ENCODE measurements at places on chromosomes 11 and 22. TPM values are rescaled to one million over a fixed set of nuclear protein-coding genes. Genes with fewer than 3 reads are reported as not detected.
A peak's percentile ranks its signal among the peaks of the same experiment; 100 is the strongest.

DNA sequence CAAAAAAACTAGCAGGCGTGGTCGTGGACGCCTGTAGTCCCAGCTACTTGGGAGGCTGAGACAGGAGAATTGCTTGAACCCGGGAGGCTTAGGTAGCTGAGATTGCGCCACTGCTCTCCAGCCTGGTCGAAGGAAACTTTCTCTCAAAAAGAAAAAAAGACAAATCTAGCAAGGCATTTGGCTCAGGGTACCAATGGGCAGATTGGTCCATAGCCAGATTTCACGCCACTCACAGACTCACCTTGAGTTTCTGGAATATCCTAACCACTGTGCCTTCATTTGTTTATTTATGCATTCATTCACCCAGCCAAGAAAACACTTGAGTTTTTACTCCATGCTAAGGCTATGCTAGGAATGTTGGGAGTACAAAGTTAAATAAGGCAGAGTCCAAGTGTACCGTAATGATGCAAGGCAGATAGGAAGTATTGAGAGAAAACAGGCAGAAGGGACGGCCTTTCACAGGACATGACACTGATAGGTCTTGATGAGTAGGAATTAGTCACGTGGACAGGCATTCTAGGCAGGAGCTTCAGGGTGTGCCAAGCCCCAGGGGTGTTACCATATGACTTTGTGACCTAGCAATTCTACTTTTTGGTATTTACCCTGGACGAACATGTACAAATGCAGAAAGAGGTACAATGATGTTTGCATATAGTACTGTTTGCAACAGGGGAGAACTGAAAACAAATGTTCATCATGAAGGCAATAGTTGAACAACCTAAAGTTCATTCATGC is 3.0 kb upstream of the PACSIN3 start:
- DNase-seq, result no peak
- no peak overlapping the region for H3K4me3 ChIP-seq
- no peaks in the 10 kb centered on the region for H3K27me3 ChIP-seq
- H3K36me3 ChIP-seq, result no peaks in the 10 kb centered on the region
- H3K4me1 ChIP-seq, result peaks cover 52% of the 10 kb centered on the region

DNA sequence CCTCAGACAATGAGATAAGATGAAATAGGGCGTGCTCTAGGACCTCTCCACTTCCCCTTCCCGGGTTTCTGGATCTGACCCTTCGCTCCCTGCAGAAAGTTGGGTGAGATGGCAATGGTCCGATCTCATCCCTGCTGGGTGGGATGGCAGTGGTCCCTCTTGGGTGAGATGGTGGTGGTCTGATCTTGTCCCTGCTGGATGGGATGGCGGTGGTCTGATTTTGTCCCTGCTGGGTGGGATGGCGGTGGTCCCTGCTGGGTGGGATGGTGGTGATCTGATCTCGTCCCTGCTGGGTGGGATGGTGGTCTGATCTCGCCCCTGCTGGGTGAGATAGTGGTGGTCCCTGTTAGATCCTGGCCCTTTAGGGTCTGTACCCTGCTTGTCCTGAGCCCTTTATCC is 21.3 kb downstream of the ST14 start:
- no peak for DNase-seq
- H3K27me3 ChIP-seq, result peaks cover 2% of the 10 kb centered on the region
- H3K4me1 ChIP-seq, result no peaks in the 10 kb centered on the region
- H3K27ac ChIP-seq, result no peak overlapping the region
- H3K36me3 ChIP-seq, result no peaks in the 10 kb centered on the region
- no peak overlapping the region for H3K4me3 ChIP-seq

GRCh38 chr11:8207080-8208000 is 38.5 kb upstream of the RIC3 start:
- H3K4me3 ChIP-seq, result no peak overlapping the region
- peak; percentile 68 for DNase-seq
- no peak overlapping the region for H3K27ac ChIP-seq

The CCDC73 gene
- not detected for total RNA-seq

The NTM gene
- 92.1 TPM for total RNA-seq

The RBMXL2 gene
- total RNA-seq, result not detected

The DGCR6 gene
- total RNA-seq, result 5.4 TPM
